Astrocyte of the spinal cord (primary cell): ENCODE measurements at places on chromosomes 5 and 9.
A peak's percentile ranks its signal among the peaks of the same experiment; 100 is the strongest.

DNA sequence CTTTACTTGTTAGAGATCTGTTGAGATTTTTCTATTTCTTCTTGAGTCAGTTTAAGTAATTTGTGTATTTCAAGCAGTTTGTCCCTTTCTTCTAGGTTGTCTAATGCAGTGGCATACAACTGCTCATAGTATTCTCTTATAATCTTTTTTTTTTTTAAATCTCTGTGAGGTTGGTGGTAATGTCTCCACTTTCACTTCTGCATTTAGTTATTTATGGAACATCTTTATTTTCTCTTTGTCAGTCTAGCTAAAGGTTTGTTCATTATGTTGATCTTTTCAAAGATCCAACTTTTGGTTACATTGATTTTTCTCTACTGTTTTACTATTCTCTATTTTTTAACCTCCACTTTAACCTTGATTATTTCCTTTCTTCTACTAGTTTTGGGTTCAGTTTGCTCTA, 13.8 kb downstream of the FOXE1 start:
- DNase-seq, result no peak

- no peak for DNase-seq
These were observed 21.0 kb downstream of the DMGDH start for GRCh38 chr5:79048437-79048836.

DNA sequence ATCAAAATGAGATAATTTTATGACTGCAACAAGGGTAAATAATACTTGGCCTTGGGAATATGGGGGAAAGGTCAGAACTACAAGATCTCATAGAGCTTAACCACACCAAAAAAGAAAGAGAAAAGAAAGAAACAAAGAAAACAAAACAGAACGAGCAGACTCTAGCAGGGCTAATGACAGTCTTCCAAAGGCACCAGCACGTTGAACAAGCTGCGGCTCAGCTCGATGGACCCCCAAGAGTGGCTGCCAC, 689 bp downstream of the AK3 start:
- peak; percentile 41 for DNase-seq

DNA sequence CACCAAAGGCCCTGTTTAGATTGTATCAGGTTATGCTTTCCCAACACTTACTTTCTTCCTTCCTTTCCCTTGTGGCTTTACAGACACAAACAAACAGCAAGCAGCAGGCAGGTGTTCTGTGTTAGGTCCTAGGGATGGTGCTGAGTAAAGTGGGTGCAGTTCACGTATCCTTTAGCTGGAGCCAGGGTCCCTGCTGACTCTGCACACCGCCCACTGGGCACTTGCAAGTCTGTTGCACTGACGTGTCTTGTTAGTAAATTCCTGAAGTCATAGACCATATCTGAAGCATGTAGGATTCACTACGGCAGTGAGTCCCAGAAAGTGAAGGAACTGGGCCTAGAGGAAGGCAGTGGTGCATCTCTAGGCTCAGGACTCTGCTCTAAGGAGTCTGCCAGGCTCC, 96.5 kb downstream of the DAPK1 start:
- peak; percentile 48 for DNase-seq

DNA sequence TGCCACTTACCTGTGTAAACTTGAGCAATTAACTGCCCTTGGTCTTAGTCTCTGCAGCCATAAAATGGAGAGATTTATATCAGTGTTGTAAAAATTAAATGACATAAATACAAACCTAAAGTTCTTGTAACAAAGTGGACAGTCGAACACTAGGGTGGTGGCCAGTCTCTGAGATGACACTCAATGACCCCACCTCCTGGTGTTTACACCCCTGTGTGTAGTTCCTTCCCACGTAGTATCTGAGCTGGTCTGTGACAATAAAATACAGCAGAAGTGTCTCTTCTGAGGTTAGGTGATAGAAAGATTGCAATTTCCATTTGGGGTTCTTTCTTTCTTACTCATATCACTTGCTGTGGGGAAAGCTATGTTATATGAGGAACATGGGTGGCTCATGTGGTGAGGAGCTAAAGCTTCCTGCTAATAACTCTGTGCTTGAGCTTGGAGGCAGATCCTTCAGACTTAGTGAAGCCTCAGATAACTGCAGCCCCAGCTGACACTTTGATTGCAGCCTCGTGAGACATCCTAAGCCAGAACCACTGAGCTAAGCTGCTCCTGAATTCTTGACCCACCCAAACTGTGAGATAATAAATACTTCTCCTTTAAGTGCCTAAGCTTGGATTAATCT, 173.4 kb upstream of the CHD1 start:
- DNase-seq, result no peak

DNA sequence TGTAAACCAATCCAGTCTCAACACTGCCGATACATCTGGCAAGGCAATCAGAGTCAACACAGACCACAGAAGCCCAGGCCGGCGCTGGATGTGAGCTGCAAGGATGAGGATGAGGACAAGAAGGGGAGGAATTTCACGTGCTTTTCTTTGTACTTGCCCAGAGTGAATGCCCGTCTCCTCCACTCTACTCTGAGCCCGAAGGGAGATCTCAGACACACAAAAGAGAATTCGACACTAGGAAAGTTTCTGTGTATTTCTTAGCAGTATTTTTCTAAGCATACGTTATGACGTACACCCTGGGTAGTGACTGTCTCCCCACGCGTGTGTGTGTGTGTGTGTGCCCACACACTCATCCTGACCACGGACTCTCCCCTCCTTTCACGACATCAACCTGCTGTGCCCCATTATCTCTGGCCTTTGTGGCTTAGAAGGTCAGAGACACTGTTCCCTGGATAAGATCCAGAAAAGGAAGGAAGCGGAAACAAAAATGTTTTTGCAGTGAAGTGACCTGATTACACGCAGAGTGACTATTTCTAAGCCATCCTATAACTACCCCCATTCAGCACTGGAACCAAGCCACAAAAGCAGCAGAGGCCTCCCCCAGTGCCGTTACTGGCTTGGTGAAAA, 227.3 kb upstream of the DAPK1 start:
- DNase-seq, result peak; percentile 80
